ENCODE measurements at places on chromosomes 1 and 21. TPM values are rescaled to one million over a fixed set of nuclear protein-coding genes. Genes with fewer than 3 reads are reported as not detected.
A peak's percentile ranks its signal among the peaks of the same experiment; 100 is the strongest.

DNA sequence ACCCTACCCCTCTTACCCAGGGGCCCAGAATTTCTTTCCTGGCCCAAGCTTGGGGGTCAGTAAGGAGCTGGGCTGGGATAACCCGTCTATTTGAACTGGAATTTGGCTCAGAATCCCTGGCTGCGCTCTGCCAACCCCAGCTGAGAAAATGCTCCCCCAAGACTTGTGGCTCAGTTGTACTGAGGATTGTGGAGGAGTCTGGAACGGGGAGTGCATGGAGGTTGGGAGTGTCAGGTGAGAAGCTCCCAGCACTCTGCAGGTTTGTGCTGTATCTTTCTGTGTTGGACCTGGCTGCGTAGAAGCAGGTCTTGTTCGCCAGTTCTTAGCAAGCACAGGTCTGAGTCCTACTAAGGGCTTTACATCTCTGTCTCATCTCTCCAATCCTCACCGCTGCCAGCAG lies 1.6 kb downstream of the TCEA3 start:
- peak overlapping the region; percentile 70 for H3K27ac ChIP-seq
- H3K4me1 ChIP-seq: peaks cover 23% of the 10 kb centered on the region
- DNase-seq: no peak
- no peaks in the 10 kb centered on the region for H3K27me3 ChIP-seq

- no peak for DNase-seq
- no peaks in the 10 kb centered on the region for H3K36me3 ChIP-seq
- H3K4me3 ChIP-seq: no peak overlapping the region
- no peaks in the 10 kb centered on the region for H3K4me1 ChIP-seq
- no peak overlapping the region for H3K27ac ChIP-seq
- no peaks in the 10 kb centered on the region for H3K27me3 ChIP-seq
These were observed 529.8 kb downstream of the KIF26B start for GRCh38 chr1:245684571-245684970.

Gene CIART
- total RNA-seq: 10.6 TPM

Gene FCRL6
- total RNA-seq: 3.2 TPM

Gene CCDC27
- total RNA-seq: not detected

Gene HSF2BP
- total RNA-seq: 0.41 TPM

DNA sequence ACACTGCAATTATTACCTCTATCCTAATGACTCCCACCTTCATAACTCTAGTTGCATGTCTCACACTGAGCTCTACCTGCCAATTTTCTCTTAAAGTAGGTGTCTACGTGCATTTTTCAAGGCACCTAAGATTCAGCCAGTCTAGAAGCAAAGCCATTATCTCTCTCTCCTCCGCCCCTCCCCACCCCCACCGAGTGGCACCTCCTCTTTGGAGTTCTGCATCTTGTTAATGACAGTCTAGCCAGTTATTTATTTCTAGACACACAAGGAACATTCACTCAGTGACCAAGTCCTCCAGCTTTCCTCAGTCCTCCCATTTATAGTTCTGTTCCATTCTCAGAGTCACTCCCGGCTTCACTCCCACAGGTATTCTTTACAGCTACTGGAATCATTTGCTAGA lies 47.6 kb downstream of the ASTN1 start:
- H3K4me1 ChIP-seq: no peaks in the 10 kb centered on the region
- no peaks in the 10 kb centered on the region for H3K36me3 ChIP-seq
- H3K4me3 ChIP-seq: no peak overlapping the region
- no peak for DNase-seq
- H3K27me3 ChIP-seq: no peaks in the 10 kb centered on the region
- H3K27ac ChIP-seq: no peak overlapping the region
